Activated gamma-delta T cell treated with Interleukin-2 at 50 U/mL for 16 hours (primary cell): ENCODE measurements at places on chromosomes 16 and 17.

GRCh38 chr17:42009170-42009569 lies 8.1 kb downstream of the DNAJC7 start:
- no peak for DNase-seq

GRCh38 chr16:66934138-66934838 lies at the start of gene CIAO2B:
CIAO2B (minus strand) TSS chr16:66934402; CDS start chr16:66934364, 38 bp downstream.
- peak; percentile 84 for DNase-seq

GRCh38 chr17:61398721-61399130 lies 917 bp upstream of the TBX2 start:
- no peak for DNase-seq

DNA sequence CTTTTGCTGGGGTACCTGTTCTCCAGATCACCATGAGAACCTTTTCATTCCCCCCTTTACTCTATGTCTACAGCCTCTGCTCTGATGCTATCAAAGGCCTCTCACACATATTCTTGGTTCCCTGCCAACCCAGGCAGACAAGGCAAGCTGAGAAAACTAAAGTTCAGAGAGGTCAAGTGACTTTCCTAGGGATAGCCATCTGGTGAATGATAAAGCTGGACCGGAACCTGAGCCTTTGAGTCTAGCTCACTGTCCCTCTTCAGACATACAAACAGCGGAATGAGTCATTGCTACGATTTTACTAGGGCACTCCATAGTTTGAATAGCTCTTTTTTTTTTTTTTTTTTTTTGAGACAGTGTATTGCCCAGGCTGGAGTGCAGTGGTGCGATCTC lies 73.3 kb downstream of the XYLT1 start:
- DNase-seq, result no peak

GRCh38 chr16:68710211-68710610 lies 26.9 kb upstream of the CDH1 start:
- no peak for DNase-seq

DNA sequence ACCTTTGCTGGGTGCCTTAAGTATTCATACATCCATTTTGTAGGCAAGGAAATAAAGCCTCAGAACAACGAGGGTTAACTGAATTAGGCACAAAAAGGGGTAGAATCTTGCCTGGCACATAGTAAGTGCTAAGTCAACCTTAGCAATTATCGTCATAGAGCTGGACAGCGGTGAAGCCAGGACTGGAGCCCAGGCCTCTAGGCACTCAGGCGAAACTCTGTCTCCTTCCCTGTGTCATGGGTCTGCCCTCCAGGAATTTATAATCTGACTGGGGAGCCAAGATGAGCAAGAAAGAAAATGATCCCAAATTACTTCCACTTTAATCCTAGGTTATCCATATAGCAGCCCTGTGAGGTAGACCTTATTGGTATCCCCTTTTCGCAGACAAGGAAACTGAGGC lies 61.4 kb downstream of the KATNIP start:
- DNase-seq, result no peak

- DNase-seq, result no peak
These were observed 14.6 kb downstream of the COTL1 start for GRCh38 chr16:84603140-84603816.

GRCh38 chr17:42463976-42464400 lies 5.3 kb downstream of the ATP6V0A1 start:
- DNase-seq, result no peak

DNA sequence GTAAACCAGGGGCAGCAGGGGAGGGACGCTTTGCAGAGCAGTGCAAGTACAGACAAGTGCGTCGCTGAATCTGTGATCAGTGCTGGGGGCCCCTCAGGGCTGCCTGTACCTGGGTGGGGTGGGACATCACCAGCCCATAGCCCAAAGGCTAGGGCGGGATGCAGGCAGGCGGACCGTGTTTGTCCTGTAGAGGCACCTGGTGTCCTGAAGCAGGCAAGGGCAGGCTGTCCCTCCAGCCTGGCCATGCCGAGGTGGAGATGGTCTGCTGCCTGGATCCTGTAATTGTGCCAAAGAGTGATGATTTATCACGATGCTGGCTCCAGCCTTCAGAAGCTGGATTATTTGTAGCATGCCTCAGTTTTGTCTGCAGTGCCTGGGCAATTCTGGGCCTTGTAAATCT lies 137.9 kb upstream of the GSE1 start:
- DNase-seq, result no peak

GRCh38 chr16:28495098-28495793 lies 803 bp downstream of the APOBR start:
- DNase-seq, result no peak

DNA sequence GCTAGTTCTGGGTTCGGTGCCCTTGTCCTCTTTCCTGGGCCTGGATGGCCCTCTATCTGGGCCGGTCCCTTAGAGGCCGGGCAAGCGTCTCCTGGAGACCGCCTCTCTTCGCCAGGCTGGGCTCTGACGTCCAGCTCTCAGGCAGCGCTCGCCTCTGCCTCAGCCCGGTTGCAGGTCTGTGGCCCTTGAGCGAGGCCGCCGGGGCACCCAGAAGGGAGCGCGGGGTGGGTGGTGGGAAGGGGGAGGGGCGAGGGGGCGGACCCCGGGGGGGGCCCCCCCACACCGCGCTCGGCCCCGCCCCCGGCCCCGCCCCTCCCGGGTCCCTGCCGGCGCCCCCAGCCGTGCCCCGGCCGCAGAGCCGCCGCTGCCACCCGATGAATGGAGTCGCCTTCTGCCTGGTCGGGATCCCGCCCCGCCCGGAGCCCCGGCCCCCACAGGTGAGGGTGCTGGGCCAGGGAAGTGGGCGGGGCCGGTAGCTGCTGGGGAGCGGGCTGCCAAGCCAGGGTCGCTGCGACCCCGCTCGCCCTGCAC lies at the start of gene ARHGAP23:
TSS of gene ARHGAP23 (plus strand) at position 353 of the 531 bp plus-strand sequence. CDS start at position 375, 22 bp downstream.
- DNase-seq, result peak; percentile 23

DNA sequence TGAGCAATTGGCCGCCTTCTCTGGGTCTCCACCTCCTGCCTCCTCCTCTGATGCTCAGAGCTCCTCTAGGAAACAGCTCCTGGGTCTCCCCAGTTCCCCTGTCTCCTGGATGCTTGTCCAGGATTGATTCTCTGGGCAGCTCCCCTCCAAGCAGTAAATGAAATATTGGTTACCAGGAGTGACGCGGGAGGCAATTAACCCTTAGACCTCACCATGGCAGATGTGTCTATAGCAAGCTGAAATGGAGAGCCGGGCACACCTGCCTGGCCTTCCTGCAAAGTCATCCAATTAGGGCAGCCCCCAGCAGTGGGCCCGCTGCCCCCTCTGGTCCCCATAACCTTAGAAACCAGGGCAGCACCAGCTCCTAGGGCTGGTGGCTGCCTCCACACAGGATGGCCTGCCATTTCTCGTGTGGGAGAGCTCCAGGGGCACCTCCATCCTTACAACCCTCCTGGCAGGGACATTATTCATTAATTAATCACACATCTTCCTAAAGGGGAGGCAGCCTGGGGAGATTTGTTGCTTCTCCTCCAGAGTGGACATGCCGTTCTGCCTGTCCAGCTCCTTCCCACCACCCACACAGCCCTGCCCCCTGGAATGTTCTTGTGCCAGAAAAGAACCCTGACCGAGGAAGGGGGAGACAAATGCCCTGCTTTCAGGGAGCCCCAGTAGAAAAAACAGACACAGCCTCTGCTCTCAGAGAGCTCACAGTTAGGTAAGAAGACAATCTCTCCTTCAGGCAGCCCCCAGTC lies 8.3 kb upstream of the KIF18B start:
- DNase-seq, result no peak

DNA sequence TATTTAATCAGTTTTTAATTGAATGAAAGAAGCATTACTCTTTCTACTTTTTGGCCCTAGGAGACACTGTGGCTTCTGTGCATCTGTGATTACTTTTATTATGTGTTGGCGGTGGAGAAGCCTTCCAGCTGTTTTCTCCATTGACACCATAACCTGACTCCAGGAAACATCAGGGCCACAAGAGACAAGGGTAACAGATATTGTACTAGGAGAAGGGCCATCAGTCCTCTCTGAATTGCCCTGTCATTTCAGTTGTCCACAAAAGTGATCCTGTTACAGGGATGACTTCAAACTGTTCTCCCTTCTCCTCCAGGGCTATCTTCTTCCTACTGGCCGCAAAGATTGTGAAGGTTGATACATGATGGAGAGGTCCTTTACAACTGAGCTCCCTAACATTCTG lies 14.6 kb downstream of the KRT39 start:
- no peak for DNase-seq

DNA sequence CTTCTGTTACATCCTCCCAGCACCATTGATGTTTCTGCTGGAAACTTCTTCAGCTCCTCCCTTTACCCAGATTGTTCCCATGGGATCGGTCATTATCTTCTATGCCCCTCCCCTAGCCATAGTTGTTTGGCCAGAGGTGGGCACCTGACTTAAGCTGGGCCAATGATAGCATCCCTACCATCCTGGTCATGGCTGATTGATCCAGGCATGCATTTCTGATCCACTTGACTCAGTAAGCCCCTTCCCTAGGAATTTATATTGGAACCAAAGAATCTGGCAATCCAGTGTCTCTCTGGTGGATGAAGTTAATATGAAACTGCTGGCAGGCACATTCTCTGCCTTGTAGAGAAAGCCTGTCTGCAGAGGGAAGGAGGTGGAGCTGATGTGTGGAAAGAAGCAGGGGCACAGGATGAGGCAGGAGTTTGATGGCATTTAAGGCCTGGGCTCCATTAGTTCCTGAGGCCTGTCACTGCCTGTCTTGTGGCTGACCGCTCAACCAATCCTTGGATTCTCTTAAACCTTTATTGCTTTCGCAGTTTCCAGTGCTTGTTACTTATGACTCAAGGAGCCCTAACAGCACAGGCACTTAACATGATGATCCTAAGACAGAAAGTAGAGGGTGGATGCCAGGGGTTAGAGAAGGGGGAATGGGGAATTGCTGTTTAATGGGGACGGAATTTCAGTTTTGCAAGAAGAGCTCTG lies 152.4 kb downstream of the ABCC12 start:
- no peak for DNase-seq

GRCh38 chr17:33328129-33328528 lies 35.0 kb upstream of the ASIC2 start:
- DNase-seq, result no peak

GRCh38 chr17:58541249-58541648 lies 26.8 kb upstream of the MTMR4 start:
- DNase-seq, result no peak

DNA sequence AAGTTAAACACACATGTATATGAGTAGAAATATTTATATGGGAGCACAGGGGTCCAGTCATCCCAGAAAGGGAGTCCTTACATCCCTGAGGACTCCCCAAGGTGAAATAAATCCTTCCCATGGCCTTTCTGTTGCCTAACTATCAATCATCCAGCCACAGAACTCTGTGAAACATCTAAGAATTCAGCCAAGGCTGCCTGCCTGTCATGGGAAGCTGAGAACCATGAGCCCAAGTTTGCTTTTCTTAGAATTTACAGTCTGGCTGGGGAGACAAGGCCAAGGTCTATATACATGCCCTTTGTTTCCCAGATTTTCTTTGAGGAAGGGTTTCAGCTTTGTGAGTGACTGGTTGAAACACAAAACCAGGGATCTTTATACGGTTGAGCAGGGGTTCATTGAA lies 15.8 kb downstream of the MYL4 start:
- no peak for DNase-seq

DNA sequence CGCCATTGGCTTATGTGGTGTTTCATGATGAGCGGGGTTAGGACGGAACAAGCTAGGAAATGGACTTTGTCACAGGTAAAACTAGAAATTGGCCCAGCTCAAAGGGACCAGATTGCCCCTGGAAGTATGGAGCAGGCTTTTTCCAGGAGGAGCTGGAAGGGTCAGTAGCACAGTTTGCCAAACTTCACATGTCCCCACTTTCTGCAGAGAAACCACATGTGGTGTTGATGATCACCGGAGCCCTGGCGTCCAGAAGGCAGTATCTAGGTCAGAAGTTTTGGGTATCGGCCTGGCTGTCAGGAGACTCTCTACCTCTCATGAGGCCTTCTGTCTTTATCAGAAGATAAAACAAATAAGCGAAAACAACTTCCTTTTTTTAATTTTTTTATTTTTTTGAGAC lies 248.5 kb downstream of the SOX9 start:
- no peak for DNase-seq

GRCh38 chr17:49218941-49219913 lies 8.7 kb downstream of the ABI3 start:
- DNase-seq, result peak; percentile 60

GRCh38 chr16:73124665-73125375 lies 76.9 kb upstream of the ZFHX3 start:
- DNase-seq, result no peak

DNA sequence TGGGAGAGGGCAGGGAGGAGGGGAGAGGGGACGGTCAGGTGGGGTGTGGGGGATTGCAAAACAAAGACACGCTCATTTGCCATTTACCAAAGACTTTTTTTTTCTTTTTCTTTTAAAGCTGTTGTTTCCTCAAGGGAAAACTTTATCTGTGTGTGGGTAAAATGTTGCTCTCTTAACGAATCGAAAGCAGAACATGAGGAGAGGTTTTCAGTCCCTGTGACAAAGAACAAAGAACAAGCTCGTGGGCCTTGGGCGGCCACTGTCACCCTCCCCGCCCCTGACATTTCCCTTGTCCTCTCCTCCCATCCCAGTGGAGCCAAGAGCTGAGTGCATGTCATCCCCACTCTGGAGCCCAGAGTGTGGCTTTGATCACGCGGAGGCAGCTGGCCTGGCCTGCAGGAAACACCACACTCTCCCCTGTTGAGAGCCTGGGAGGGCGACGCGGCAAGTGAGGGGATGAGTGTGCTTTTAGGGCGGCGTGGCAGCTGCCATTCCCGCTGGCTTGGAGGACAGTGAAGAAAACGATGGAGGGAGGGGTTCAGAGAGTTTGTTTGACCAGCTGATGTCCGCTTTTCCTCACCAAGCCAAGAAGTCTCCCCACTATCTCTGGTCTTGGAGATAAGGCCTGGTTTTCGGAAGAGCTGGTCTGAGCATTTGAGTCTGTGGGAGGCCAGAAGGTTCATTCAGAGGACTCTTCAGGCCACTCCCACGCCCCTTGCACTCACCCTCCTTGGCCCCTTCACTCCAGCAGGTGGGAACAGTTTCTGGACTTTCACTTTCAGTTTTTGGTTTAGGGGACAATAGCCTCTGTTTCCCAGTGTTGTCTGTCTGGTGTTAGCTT lies 11.4 kb downstream of the CCR7 start:
- DNase-seq, result no peak

DNA sequence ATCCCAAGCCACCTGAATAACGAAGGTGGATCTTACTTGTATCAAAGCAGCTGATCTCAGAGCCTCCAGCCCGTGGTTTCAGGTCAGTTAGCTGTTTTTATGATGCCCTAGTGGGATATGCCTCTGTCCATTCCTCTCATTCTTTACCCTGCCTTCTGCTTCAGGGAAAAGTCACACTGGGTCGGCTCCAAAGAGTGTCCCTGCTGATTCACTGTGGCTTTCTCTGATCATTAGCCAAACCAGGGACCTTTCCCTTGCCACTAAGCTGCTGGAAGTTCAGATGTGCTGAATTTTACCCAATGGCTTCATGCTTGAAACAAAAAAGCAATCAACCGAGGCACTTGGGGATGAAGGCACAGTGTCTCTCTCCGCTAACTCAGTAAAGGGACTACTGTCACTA lies 170.2 kb upstream of the SALL1 start:
- DNase-seq, result no peak
